ENCODE measurements at places on chromosomes 5 and 9.

DNA sequence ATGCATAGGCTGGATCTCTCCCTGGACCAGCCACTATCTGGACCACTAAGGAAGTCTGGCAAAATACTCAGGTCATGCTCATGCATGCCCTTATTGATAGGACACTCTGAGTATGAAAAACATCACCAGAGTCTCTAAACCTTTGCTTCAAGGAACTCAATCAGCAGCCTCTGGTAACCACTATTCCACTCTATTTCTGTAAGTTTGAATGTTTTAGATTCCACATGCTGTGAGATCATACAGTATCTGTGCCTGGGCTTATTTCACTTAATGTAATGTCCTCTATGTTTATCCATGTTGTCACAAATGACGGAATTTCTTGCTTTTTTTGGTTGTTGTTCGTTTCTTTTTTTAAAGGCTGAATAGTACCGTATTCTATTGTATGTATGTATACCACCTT, 68.3 kb downstream of the TARS1 start:
- DNase-seq: no peak

GRCh38 chr9:132575005-132575609, 7.3 kb upstream of the BARHL1 start:
- peak; percentile 72 for DNase-seq

- DNase-seq: no peak
Measured at GRCh38 chr9:74497748-74498620, 849 bp downstream of the RORB start.

GRCh38 chr9:73264631-73265030, 113.0 kb downstream of the ANXA1 start:
- DNase-seq: no peak

DNA sequence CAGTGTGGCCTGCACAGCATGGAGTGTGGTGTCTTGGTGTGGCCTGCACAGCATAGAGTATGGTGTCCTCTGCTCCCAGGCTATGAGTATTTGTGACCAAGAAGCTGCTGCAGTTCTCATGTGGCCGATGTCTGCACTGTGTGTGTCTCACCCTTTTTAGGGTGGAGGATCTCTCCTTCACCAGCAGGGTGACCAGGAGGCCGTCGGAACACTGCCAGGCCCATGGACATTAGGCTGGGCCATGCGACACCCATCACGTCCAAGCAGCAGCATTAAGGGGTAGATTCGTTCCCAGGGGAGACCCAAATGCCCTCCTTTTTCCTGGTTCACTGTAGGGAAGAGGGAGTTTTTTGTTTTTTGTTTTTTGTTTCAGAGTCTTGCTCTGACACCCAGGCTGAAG, 115.3 kb upstream of the SPIN1 start:
- DNase-seq: no peak

DNA sequence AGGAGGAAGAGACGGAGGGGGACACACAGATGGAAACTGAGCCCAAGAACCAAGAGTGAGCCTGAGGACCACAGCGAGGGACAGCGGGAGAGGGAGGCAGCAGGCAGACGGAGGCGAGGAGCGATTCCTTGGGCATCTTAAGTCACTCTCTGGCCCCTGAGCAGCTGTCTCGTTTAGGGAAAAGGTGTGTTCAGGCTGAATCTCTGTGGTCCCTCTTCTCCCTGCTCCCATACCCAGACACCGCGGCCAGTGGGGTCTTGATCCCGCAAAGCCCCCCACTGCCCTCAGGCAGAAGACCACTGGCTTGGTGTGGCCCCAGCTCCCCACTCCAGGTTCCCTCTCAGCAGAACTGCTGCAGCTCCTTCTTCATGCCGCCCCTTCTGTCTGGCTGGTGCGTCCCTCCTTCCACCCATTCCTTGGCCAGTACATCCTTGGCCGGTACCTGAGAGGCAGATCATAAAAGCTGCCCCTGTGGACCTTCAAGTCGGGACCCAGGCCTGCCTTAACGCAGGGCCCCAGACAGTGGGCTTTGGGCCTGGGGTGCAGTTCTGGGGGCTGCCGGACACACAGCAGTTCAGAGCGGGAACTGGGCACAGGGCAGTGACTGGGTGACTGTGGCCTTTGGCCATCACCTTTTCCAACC, 5.8 kb upstream of the RALGDS start:
- no peak for DNase-seq

DNA sequence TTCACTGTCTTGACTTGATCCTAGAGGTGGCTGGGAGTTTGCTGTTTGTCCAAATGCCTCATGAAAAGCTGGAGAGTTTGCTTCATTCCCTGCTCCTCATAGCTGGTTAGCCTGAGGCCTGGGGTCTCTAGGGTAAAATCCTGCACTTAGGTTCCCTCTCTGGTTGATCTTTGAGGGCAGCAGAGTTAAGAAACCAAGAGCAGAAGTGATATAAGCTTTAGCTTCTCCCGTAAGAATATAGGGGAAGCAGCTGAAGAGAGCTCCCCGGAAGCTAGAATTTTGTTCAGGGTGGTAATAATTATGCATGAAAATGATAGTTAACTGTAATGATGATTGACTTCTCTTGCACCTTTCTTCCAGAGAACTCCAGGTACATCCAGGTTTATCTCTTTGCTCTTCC, 1.4 kb downstream of the FAM53C start:
- DNase-seq: no peak

- no peak for DNase-seq
Measured at GRCh38 chr9:130977811-130978221, 31.2 kb upstream of the LAMC3 start.

DNA sequence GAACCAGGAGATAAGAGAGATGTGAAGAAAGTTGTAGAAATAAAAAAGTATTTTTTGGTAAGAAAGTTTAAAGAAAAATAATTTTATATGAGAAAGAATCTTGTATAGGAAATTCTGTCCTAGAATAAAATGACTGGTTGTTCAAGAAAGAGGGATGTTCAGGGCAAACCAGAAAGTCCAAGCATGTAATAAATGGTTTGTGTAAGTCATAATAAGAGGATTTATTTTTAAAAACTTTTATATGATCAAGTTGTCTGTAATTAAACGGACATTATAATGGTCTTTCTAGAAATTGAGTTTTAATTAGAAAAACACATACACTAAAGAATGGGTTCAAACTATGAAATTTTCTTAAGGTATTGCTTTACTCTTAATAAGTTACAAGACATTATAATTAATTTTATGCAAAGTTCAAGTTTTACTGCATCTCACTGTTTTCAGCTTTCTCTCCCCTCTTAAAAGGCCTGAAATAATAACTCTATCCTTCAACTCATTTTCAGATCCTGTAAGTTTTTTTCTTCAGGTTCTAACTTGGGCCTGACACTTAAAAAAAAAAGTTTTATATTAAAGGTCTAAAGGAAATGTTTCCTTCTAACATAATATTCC, 56.1 kb upstream of the ZNF300 start:
- DNase-seq: no peak

- no peak for DNase-seq
Measured at GRCh38 chr5:149280802-149281201, 9.1 kb downstream of the AFAP1L1 start.

GRCh38 chr5:127409246-127409917, 108.1 kb upstream of the PRRC1 start:
- DNase-seq: no peak

DNA sequence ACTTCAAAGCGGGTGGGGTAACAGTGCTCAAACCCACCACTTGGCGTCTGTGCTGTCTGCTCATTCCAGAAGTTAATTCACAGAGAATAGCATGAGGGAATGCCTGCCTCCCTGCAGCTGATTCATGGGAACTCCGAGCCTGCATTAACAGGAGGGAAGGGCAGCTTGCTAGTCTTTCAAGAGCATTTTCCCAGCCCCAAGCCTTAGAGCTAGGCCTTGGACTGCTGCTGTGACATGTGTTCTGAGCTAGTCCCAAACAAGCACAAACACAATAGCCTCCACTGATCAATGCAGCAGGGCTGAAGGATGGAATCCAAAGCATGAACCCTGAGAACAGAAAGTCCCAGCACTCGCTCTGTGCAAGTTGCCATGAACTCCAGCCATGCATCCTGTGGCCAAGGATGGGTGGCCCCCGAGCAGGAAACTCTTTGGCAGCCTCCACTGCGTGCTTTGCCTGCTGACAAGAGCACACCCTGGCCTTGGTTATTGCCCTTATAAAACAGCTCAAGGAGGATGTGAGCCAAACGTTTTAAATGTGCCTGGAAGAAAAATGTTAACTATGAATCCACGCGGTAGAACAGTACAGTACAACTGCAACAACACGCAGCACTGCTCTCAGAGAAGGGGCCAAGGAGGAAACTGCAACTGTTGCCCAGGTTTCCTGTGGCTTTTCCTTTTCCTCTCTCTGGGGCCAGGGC, 653.1 kb upstream of the KLF4 start:
- DNase-seq: no peak

- DNase-seq: no peak
Measured at GRCh38 chr5:125965577-125965976, 457.6 kb upstream of the GRAMD2B start.

- no peak for DNase-seq
Measured at GRCh38 chr9:128473104-128473503, 17.3 kb downstream of the ODF2 start.

Measured in NCI-H748 treated with DMSO at 0.1 percent for 48 hours (cell line).